C1 segment of cervical spinal cord (tissue), 14 donors: ENCODE measurements at places on chromosomes 13 and 19.

DNA sequence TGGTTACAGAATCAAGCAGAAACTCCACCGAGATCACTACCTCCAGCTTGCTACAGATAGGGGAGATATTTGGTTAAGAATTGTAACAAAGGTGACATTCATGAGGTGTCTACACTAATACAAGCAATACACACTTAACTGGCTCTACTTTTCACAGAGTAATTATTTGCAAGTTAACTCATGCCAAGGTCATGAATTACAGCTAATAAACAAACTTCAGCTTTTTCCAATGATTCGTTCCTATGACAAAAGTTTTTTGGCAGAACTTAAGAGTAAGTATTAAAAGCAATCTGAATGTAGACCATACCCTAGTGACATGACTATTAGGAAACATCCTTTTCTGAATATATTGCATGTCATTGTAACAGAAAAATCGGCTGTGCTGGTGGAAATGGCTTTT lies 72.1 kb downstream of the LHFPL6 start:
- no peak for DNase-seq

DNA sequence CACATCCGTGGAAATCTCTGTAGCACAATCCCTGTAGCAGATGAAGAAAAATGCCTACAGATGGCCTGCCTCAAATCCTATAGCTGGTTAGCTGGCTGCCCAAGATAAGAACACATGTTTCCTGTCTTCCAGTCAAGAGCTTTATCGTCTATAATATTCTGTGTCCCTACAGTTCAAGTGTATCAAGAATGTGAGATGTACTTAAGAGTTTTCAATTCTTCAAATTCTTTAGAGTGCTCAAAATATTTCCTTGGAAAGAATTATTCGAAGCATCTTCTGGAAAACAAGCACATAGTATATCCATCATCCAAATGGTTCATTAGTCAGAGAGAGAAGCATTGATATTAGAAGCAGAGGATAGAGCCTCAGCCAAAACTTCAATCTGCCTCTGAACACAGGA lies 239.8 kb downstream of the COG6 start:
- no peak for DNase-seq

- DNase-seq, result no peak
Observed at GRCh38 chr19:12802267-12803106, 618 bp downstream of the THSD8 start.

DNA sequence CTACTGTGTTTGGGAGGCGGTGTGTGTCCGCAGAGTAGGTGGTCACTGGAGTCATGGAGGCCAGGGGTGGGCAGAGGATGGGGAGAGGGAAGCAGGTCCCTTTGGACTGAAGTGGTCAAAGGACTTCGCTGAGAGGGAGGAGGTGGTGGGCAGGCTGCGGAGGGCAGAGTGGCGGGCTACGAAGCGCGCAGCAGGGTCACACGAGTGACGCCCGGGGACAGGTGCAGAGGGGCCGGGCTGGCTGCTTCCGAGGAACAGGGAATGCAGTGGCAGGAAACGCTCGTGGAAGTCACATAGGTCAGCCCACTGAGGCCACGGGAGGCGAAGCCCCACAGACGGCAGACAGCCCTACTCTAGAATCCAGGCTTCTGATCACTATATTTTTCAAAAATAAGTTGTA lies 111.5 kb downstream of the URI1 start:
- no peak for DNase-seq

GRCh38 chr19:35290381-35291127 lies 1.4 kb upstream of the MAG start:
- DNase-seq, result peak; percentile 53
